ENCODE measurements at places on chromosomes 5 and 9.
A peak's percentile ranks its signal among the peaks of the same experiment; 100 is the strongest.

DNA sequence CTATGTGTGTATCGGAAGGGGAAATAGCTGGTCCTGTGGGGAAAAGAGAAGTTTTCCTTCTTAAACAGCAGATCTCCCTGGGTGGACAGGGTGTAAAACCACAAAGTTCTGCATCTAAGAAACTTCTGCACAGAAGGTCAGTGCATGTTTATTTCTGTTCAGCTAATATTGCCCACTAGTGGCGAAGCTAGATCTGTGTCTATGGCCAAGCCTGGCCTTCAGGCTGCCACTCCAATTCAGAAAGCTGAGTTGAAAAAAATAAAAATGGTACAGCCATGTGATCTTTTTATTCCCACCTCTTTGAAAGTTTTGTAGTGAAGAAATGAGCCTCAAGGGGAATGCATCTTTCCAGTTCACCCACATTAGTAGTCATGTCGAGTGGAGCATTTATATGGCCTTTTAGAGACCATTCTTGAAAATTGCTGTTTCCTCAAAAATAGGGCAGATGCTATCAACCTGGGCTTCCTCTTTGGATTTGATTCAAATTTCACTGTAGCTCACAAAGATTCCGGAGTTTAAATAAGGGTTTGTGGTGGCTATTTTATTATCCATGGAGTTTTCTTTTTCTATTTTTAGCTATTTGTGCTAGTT is 488.0 kb downstream of the PRELID2 start:
- DNase-seq = no peak
- H3K27ac ChIP-seq = no peak overlapping the region
- H3K27me3 ChIP-seq = no peaks in the 10 kb centered on the region
- no peak overlapping the region for H3K4me3 ChIP-seq

DNA sequence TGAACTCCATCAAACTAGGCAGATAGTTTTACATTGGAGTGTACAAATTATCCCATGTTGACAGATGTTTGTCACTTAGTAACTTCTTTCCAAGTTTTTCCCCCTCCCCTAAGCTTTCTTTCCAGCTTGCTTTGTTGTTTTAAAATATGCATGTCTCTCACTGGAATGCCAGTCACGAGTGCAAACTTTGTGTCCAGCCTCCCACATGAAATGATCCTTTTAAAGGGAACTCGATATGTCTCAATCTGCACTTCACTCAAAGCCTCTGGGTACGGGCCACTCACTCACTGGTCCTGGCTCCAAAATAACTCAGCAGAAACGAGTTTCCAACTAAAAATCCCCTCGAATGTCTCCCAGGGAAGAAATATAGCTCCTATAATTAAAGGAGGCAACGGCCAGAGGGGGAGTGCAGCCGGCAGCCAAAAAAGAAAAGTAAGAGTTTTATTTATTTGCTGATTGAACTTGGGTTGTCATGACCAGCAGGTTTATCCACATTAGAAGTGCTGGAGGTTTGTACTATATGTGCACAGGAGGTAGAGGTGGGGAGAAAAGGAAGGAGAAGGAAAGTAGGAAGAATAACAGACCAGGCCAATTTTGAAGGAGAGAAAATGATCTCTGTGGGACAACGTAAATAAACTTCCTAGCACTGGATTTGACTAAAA is 17.5 kb downstream of the NR2F1 start:
- no peak overlapping the region for H3K4me3 ChIP-seq
- H3K4me1 ChIP-seq = no peaks in the 10 kb centered on the region
- H3K27ac ChIP-seq = no peak overlapping the region

GRCh38 chr9:123620239-123620638 is 264.2 kb downstream of the CRB2 start:
- H3K36me3 ChIP-seq = no peaks in the 10 kb centered on the region
- no peak overlapping the region for H3K27ac ChIP-seq
- H3K4me3 ChIP-seq = no peak overlapping the region
- H3K27me3 ChIP-seq = no peaks in the 10 kb centered on the region
- DNase-seq = no peak

- peaks cover 34% of the 10 kb centered on the region for H3K4me1 ChIP-seq
- H3K36me3 ChIP-seq = peaks cover 4% of the 10 kb centered on the region
- DNase-seq = peak; percentile 31
Measured at GRCh38 chr5:94618029-94618492, 343 bp downstream of the KIAA0825 start.

- no peaks in the 10 kb centered on the region for H3K4me1 ChIP-seq
- no peak for DNase-seq
- H3K4me3 ChIP-seq = no peak overlapping the region
- H3K27ac ChIP-seq = no peak overlapping the region
- peaks cover 9% of the 10 kb centered on the region for H3K27me3 ChIP-seq
Measured at GRCh38 chr5:68576805-68577204, 361.2 kb downstream of the PIK3R1 start.

DNA sequence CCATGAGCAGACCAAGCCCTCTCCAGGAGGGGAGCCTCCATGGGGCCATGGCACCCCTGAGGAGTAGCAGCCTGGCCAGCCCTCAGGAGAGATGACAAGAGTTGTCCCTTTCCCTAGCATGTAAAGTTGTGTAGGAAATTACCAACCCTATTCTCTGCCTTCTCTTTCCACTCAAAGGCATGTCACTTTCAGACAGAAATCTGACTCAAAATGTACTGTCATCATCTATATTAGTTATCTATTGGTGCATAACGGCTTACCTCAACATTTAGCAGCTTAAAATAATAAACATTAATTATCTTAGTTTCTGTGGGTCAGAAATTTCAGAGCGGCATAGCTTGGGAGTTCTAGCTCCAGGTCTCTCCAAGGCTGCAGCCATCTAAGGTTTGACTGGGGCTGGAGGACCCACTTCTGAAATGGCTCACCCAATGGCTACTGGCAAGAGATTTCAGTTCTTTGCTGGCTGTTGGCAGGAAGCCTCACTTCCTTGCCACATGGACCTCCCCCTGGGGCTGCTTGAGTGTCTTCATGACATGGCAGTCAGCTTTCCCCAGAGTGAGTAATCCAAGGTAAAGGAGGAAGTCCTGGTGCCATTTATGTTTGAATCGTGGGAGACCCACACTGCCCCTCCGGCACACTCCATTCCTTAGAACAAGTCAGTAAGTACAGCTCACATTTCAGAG is 632.3 kb downstream of the CCDC171 start:
- H3K4me1 ChIP-seq = no peaks in the 10 kb centered on the region
- no peak for DNase-seq
- H3K27me3 ChIP-seq = no peaks in the 10 kb centered on the region
- no peak overlapping the region for H3K27ac ChIP-seq

DNA sequence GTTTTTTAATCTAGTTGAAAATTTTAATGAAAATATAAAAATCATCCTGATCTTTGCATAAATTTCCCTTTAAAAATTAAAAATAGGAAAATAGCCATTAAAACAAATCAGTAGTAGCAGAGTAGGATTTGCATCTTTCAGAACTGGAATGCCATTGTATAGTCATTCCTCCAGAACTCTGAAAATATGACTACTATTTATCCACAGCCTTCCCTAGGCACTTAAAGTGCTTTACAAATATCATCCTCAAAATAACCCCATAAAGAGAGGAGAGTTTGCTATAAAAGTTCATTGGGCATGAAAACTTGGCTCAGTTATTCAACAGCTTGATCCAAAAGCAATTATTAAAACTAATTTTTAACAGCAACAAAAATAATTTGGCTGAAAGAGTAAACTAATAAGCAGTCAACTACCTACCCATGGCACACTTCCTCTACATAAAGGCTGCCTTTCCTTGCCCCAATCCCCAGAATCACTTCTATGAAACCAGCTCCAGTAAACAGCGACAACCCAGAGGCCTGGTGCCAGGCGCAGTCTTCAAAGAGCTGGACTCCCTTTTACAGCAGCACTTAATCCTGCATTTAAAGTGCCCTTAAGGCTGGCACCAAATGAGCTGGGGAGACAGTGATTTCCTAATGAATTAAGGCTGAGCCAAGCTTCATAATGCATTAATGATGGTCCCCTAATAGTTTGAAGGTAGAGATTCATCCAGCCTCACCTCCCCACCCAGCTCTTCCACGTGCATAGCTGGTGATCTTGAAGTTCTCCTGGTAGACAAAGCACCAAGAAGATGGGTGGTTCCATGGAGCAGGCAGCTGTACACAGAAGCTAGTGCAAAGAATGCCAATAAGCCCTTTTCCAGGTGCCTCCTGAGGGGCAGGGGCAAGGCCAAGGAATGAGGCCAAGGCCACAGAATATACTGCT is 36.1 kb downstream of the LHFPL2 start:
- H3K4me1 ChIP-seq = no peaks in the 10 kb centered on the region
- no peak overlapping the region for H3K27ac ChIP-seq
- no peak for DNase-seq
- H3K36me3 ChIP-seq = no peaks in the 10 kb centered on the region
- no peak overlapping the region for H3K4me3 ChIP-seq

GRCh38 chr5:151646334-151646733 is 40.4 kb downstream of the SPARC start:
- H3K36me3 ChIP-seq = no peaks in the 10 kb centered on the region
- no peak for DNase-seq
- no peaks in the 10 kb centered on the region for H3K4me1 ChIP-seq
- H3K27ac ChIP-seq = no peak overlapping the region
- no peak overlapping the region for H3K4me3 ChIP-seq

- peaks cover 70% of the 10 kb centered on the region for H3K36me3 ChIP-seq
- H3K27me3 ChIP-seq = no peaks in the 10 kb centered on the region
- no peak overlapping the region for H3K4me3 ChIP-seq
- peak overlapping the region; percentile 75 for H3K27ac ChIP-seq
- peaks cover 12% of the 10 kb centered on the region for H3K4me1 ChIP-seq
Measured at GRCh38 chr5:32261198-32261597, 51.5 kb downstream of the MTMR12 start.

GRCh38 chr9:1701113-1701512 is 314.0 kb upstream of the SMARCA2 start:
- H3K4me1 ChIP-seq = no peaks in the 10 kb centered on the region
- no peak overlapping the region for H3K27ac ChIP-seq
- H3K27me3 ChIP-seq = peaks cover 9% of the 10 kb centered on the region
- H3K4me3 ChIP-seq = no peak overlapping the region
- no peaks in the 10 kb centered on the region for H3K36me3 ChIP-seq
- DNase-seq = no peak

GRCh38 chr5:89043676-89044075 is 160.7 kb upstream of the MEF2C start:
- no peaks in the 10 kb centered on the region for H3K36me3 ChIP-seq
- no peaks in the 10 kb centered on the region for H3K27me3 ChIP-seq
- H3K27ac ChIP-seq = no peak overlapping the region
- H3K4me1 ChIP-seq = peaks cover 13% of the 10 kb centered on the region
- no peak overlapping the region for H3K4me3 ChIP-seq

DNA sequence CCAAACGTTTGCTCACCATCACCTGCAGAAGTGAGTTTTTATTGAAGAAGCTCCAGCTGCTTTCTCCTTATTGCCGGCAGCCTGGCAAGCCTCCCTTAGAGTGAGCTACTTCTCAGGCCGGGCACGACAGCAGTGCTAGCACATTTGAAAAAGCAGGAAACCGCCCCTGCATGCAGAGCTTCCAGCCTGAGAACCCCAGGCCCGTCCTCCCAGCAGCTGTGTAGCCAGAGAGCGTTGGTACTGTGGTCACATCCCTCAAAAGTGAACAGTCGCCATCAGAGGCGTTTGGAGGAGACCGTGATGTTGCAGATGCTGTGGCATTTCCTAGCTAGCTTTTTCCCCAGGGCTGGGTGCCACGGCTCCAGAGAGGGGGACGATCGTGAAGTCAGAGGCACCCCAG is 23.5 kb downstream of the SLC25A25 start:
- H3K4me3 ChIP-seq = no peak overlapping the region
- no peaks in the 10 kb centered on the region for H3K27me3 ChIP-seq
- H3K36me3 ChIP-seq = peaks cover 14% of the 10 kb centered on the region

GRCh38 chr5:125140220-125140619 is 393.8 kb upstream of the ZNF608 start:
- H3K27ac ChIP-seq = no peak overlapping the region
- H3K36me3 ChIP-seq = no peaks in the 10 kb centered on the region
- H3K27me3 ChIP-seq = no peaks in the 10 kb centered on the region
- no peak for DNase-seq
- H3K4me3 ChIP-seq = no peak overlapping the region

DNA sequence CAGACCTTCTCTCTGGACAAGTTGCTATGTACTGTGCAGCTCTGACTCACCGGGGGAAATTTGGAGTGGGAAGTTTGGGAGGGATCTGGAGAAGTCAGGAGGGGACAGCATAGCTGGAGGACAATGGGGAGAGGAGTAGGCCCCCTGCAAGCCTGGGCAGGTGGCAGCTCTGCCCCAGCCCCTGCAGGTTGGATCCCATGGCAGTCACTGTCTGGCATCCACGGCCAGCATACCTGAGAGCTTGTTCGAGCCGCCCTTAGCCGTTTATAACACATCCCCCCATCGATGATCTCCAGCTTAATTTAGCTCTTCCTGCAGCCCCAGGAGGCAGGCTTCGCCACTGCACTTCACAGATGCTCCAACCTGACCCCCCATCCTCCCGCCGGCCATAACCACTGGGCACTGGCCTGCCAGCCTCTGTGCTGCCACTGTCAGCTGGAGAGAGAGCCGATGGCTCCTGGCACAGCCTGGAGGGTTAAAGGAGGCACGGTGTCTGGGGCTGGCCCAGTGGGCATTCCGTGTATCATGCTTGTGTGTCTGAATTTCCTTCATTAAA is 57.7 kb upstream of the RNU6ATAC start:
- no peak overlapping the region for H3K4me3 ChIP-seq
- no peak overlapping the region for H3K27ac ChIP-seq
- no peak for DNase-seq
- H3K4me1 ChIP-seq = no peaks in the 10 kb centered on the region
- H3K36me3 ChIP-seq = no peaks in the 10 kb centered on the region

- H3K4me1 ChIP-seq = no peaks in the 10 kb centered on the region
- no peaks in the 10 kb centered on the region for H3K36me3 ChIP-seq
- DNase-seq = no peak
- peaks cover 47% of the 10 kb centered on the region for H3K27me3 ChIP-seq
- H3K27ac ChIP-seq = no peak overlapping the region
- H3K4me3 ChIP-seq = no peak overlapping the region
Measured at GRCh38 chr9:37668116-37668601, 17.4 kb downstream of the FRMPD1 start.

DNA sequence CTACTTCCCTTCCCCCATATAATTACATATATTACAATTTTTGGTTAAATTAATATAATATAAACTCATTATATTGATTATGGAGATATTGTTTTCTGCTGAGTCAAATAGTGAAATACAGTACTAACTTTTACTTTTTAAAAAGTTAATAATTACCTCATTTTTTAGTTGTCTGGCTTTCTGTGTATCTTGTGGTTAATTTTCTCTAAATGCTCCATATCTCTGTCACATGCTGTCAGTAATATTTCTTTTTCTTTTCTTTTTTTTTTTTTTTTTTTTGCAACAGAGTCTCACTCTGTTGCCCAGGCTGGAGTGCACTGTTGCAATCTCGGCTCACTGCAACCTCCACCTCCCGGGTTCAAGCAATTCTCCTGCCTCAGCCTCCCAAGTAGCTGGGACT is 23.2 kb downstream of the STX17 start:
- H3K36me3 ChIP-seq = peaks cover 52% of the 10 kb centered on the region
- H3K27me3 ChIP-seq = no peaks in the 10 kb centered on the region
- no peaks in the 10 kb centered on the region for H3K4me1 ChIP-seq

GRCh38 chr5:36202521-36202961 is 39.2 kb downstream of the NADK2 start:
- H3K27me3 ChIP-seq = no peaks in the 10 kb centered on the region
- no peak for DNase-seq
- no peak overlapping the region for H3K27ac ChIP-seq
- H3K36me3 ChIP-seq = peaks cover 18% of the 10 kb centered on the region
- no peaks in the 10 kb centered on the region for H3K4me1 ChIP-seq

All from activated T-helper 2 cell treated with anti-CD3 and anti-CD28 coated beads, Interferon-gamma antibody, Interleukin-2, Interleukin-4, amounts not matched to agents 10 μg/mL and 5 μg/mL and 100 μg/mL, durations not matched to agents 14 hours and 24 hours and 36 hours (primary cell).